Ecto neural progenitor cell (in vitro differentiated cells): ENCODE measurements at places on chromosomes 5 and 9.

DNA sequence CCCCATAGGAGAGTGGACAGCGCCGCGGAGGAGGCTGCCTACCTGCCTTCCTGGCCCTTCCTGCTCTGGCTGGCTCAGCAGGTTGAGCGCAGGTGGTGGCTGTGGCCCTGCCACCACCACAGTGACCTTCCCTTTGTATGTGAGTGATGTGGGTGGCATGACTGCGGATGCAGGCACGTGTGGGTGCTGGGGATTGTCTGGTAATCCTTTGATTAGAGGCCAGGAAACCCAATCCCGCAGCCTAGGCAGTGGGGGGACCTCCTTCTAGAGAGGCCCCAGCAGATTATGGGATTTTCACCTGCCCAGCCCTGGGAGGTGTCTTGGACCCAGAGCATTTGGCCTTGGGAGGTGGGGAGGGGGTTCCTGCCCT, 16.5 kb downstream of the RXRA start:
- no peak for DNase-seq

DNA sequence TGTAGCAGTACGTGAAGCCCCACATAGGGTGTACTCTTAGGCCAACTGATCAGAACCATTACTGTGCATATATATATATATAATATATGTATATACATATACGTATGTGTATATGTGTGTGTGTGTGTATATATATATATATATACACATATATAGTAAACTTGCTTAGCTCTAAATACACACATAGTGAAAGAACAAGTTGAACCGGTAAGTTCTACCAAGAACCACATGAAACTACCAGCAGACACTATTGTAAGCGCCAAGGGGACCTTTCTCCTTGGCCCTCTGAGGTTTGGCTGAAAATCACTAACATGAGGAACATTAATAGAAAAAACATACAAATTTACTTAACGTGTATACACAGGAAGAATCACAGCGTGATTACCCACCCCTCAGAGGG, 1.8 kb upstream of the TARS1 start:
- DNase-seq, result no peak

- DNase-seq, result no peak
Observed at GRCh38 chr9:35605351-35606137, 482 bp downstream of the TESK1 start.

DNA sequence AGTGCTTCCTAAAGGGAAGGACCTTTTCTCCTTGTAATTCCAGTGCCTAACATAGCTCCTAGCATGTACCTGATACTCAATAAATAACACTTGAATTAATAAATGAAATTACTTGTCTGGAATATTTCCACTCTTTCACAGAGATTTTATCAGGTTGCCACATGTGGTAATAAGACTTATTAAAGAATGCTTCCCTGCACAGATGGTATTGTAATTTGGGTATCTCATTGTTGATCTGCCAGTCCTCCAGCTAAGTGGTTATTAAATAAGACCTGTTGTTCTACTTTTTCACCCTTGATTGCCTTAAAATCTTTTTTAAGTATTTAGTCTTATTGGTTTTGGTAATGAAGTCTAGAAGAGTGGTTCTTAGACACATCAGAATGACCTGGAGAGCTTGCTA, 28.1 kb upstream of the CETN3 start:
- no peak for DNase-seq

DNA sequence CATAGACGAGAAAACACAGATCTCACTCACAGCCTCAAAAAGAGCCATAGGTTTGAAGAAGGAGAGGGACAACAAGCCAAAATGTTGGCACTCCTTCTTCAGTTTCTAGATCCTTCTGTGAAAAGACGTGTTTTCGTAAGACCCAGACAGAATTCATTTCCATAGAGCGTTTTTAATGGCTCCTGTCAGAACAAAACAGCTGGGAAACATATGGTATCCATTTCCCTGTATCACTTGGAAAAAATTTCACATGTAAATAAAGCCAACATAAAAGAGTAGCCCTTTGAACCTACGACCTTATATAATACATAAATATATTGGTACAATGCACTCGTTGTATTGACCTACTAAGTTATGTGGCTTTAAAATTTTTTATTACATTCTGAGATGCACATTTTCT, 108.1 kb downstream of the SNCAIP start:
- DNase-seq, result no peak

GRCh38 chr9:120663380-120663779, 50.9 kb downstream of the MEGF9 start:
- no peak for DNase-seq

DNA sequence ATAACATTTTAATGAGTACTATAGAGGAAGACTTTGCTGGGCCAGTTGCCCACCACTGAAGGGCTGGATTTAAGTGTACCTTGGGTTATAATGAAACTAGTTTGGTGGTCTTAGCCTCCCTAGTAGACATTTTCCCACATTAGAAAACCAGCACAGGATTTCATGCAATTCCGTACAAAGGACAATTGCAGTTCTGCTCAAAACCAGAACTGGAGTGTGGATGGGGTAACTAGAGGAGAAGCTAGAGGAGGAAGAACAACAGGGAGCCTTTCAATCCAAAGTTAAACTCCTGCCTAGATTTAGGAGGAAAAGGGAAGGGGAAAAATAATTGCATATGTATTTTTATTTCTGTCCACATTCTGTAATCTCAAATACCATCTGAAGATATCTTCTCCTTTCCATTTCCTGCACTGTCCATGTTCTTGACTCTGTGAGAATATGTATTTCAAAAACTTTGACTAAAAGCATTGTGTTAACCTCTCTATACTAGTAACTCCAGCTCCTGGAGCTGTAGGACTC, 97.5 kb upstream of the SSBP2 start:
- DNase-seq, result no peak

GRCh38 chr9:111423389-111423788, 60.8 kb downstream of the ECPAS start:
- DNase-seq, result no peak

GRCh38 chr9:71683598-71684235, 84.6 kb downstream of the CEMIP2 start:
- DNase-seq, result no peak

DNA sequence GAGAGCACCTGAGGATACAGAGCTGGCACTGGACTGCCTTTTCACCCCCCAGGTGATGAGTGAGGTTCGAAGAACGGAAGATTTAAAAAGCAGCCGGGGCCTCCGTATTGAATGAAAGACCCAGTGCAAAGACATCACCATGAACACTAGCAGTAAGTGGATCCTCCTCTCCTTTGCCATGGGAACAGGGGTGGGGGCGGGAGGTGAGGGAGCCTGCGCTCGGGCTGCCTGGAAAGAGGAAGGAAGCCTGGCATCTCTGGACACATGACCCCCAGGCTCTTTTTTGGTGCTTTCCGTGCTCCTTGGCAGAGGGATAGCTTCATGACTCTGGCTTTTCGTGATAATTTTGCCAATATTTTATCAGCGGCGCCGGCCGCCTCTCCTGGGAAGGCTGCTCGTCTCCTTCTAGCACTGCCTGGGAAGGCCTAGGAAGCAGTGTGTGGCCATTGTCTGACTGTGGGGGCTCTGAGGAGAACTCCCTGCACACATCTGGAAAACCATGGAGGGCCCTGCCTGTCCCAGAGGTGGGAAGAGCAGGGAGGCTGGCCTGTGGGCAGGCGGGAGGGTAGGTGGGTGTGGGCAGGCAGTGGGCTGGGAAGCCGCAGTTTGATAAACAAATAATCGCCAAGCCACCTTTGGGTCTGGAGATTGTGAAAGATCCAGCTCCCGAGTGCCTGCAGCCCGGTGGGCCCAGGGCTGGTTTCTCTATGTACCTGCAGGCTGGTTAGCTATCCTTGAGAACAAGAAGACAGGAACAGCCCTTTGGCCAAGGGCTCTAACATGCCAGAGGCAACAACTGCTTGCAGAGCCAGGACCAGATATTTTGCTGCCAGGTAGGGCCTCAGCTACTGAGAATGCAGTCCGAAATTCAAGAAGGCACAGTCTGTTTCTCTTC, 911 bp downstream of the ABLIM3 start:
- DNase-seq, result no peak

DNA sequence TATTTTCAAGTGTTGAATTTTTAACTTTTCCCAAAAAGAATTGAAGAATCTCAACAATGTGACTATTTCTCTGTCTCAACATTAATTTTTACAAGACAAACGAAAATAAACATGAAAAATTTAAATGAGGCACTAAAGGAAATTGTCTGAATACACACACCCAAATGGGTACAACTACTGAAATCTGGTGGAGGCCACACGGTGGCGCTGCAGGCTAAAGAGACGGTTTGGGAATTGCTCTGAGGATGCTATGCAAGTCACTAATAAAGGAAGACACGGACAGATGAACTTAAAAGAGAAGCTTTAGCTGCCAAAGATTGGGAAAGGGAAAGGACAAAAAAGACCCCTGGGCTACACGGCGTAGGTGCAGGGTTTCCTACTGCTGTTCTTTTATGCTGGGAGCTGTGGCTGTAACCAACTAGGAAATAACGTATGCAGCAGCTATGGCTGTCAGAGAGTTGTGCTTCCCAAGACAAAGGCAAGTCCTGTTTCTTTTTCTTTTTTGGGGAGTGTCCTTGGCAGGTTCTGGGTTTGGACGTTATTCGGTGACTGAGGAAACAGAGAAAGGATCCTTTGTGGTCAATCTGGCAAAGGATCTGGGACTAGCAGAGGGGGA, at the start of gene PCDHB10:
PCDHB10 (plus strand) TSS at position 244 of the 616 bp plus-strand sequence; CDS start at position 444, 200 bp downstream.
- peak; percentile 66 for DNase-seq
